ENCODE measurements at places on chromosomes 16 and 17. TPM values are rescaled to one million over a fixed set of nuclear protein-coding genes. Genes with fewer than 3 reads are reported as not detected.

NACA2 gene
- total RNA-seq: not detected

MVD gene
- total RNA-seq: 89.1 TPM

TEKT3 gene
- total RNA-seq: not detected

MT1M gene
- not detected for total RNA-seq

CDH15 gene
- 0.89 TPM for total RNA-seq

MYH13 gene
- under 0.01 TPM for total RNA-seq

CDRT4 gene
- total RNA-seq: 4.0 TPM

SLC16A3 gene
- 359 TPM for total RNA-seq

FOXN1 gene
- not detected for total RNA-seq

ZNF469 gene
- 9.8 TPM for total RNA-seq

MT1F gene
- total RNA-seq: not detected

IRF8 gene
- not detected for total RNA-seq
